ENCODE measurements at places on chromosomes 12 and 14.

DNA sequence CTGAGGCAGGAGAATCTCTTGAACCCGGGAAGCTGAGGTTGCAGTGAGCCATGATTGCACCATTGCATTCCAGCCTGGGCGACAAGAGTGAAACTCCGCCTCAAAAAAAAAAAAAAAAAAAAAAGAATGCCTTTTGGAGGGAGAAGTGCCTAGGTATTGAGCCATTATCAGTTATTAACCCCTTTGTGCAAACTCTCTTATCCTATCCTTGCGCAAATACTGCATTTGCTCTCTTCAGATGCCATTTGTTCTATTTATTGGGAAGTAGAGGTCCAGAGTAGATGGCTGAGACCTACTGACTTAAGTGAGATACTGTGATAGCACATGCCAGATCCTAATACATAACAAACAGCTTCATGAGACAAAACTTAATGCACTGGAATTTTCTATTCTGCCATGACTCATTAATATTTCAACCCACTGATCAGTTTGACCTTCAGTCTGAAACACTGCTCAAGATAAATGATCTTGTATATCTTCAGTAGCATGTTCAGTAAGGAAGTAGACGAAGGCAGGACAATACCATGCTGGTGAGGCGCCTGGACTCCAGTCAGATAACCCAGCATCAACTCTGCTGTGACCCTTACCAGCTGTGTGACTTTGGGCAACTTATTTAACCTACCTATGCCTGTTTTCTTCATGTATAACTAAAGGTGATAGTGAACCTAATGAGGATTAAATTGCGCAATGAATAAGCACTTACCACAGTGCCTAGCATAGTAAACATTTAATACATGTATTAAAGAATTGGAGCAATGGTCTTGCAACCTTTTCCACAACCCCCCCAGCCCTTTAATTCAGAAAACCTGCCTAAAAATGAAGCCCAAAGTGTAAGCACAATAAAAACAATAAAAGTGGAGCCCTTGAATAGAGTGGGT, 5.7 kb upstream of the DNAAF2 start:
- no peak for DNase-seq
- no peak overlapping the region for H3K27ac ChIP-seq
- H3K36me3 ChIP-seq: no peaks in the 10 kb centered on the region
- no peaks in the 10 kb centered on the region for H3K4me1 ChIP-seq
- H3K27me3 ChIP-seq: no peaks in the 10 kb centered on the region

DNA sequence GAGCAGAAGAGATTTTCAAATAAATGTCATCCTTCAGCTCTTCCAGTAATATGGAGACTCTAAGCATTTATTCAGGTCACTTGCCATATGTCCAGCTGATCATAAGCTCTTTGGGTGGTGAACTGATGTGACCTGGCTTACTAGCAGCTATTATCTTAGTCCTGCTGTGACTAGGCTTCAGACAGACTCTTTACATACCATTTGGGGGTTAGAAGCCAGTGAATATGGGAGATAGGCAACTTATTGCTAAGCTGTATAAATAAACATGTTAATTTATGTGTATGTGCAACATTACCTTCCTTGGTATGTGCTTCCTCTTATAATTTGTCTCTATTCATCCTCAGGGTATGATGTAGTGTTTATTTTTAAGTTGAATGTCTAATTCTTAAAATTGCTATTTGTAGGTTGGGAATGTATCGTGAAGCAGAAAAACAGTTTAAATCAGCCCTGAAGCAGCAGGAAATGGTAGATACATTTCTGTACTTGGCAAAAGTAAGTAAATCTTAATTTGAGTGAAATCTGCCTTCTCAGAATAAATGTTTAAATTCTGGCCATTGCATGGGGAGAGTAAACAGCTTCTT, 32.4 kb downstream of the TTC8 start:
- H3K27ac ChIP-seq: no peak overlapping the region
- H3K36me3 ChIP-seq: no peaks in the 10 kb centered on the region
- no peak for DNase-seq
- H3K4me3 ChIP-seq: no peak overlapping the region
- no peaks in the 10 kb centered on the region for H3K27me3 ChIP-seq
- H3K4me1 ChIP-seq: no peaks in the 10 kb centered on the region

- no peaks in the 10 kb centered on the region for H3K27me3 ChIP-seq
- no peak overlapping the region for H3K4me3 ChIP-seq
- H3K36me3 ChIP-seq: no peaks in the 10 kb centered on the region
- H3K27ac ChIP-seq: peak overlapping the region; percentile 15
- peaks cover 4% of the 10 kb centered on the region for H3K4me1 ChIP-seq
Measured at GRCh38 chr12:55929306-55929791, 1.6 kb upstream of the DGKA start.

DNA sequence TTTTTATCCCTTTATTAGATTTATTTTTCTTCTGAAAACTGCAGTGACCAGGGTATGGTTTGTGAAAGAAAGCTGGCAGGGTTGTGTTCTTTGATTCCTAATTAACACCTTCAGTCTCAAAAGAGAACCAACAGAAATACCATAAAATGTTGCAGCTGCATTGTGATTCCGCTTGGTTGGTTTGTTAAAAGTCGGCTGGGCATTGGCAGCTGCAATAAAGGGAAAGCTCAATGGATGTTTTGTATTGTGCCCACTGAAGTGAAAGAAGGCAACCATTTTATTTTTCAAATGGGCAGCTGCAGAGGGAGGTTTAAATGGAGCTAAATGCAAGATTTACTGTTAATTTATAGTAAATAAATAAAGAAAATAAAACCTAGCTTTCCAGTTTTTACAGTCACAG, 16.7 kb downstream of the LGR5 start:
- no peak for DNase-seq
- no peak overlapping the region for H3K27ac ChIP-seq
- no peak overlapping the region for H3K4me3 ChIP-seq
- H3K4me1 ChIP-seq: no peaks in the 10 kb centered on the region

DNA sequence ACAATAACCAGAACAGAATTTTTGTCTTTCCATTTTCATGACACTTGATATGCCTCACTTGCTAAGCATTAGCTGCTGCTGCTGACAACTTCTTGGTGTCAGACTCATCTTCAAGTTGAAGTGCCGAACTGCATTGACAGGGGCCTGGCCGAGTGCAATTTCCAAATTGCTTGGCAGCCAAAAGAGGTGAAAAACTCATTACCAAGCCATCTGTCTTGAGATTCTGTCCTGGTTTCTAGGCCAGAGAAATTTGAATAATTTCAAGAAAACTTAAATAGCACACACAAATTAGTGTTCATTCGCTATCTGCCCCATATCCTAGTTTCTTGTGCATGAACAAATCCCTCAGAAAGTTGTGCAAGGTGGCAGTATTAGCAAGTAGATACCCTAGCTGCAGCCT, 165.3 kb upstream of the RASSF8 start:
- H3K36me3 ChIP-seq: no peaks in the 10 kb centered on the region
- H3K27ac ChIP-seq: no peak overlapping the region
- DNase-seq: no peak
- no peak overlapping the region for H3K4me3 ChIP-seq
- no peaks in the 10 kb centered on the region for H3K27me3 ChIP-seq
- no peaks in the 10 kb centered on the region for H3K4me1 ChIP-seq

DNA sequence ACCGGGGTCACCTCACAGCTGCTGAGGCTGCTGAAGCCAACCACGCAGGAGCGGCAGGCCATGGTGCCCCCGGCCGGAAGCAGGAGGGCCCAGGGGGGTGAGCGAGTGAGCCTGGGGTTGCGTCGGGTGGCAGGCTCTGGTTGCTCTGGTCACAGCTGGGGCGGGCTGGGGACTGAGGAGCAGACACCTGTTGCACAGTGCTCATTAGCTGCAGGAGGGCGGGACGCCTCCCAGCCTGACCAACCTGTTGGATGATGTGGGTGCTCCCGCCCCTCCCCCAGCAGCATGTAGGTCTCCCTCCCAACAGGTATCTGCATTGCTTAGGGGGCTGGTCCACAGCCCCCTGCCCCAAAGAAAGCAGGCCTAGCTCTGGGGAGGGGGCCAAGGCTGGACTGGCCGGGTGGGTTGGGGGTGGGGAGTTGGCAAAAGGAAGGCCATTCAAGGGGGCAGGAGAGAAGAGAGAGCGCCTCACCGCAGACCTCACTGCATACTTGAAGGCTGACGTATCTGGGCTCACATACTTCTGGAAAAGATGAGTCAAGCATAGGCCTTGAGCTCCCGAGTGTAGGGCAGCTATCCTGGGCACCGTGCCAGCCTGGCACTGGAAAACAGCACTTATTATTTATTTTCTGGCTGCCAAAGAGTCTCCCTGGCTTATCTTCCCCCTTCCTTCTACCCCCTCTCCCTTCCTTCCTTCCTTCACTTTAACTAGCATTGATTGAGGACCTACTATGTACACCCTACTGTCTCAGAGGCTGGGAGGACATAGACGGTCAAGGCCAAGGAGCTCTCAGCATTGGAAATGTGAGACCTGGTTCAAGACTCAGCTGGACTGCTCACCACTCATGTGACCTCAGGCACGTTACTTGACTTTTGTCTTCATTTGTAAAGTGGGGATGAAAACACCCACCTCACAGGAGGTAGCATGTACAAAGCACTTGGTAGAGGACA, at the start of gene KRT80:
Gene KRT80, minus strand, starts transcription at position 174 of the 951 bp plus-strand sequence. Its CDS starts 112 bp downstream, at position 62.
- peak within 1 kb of the TSS; percentile 93 for H3K27ac ChIP-seq
- H3K4me1 ChIP-seq: peaks cover 3% of the 10 kb centered on the region
- peak within 1 kb of the TSS; percentile 52 for H3K4me3 ChIP-seq
- peak; percentile 97 for DNase-seq
- no peaks in the 10 kb centered on the region for H3K27me3 ChIP-seq

DNA sequence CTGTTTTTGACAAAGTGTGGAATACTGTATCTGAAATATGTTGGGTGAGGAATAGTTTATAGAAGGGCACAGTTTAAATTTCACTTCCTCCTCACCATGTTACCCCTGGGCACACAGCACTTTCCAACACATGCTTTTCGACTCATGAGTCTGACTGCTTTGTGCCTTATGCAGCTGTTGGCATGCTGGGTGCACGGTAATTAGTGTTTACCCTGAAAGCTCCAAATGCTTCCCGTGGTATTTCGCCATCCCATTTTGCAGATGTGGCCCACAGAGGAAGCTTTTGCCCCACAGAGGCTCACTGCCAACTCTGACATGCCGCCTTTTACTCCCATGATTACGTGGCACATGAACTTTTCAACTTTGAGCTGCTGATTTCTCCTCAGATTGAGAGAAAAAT, 168.6 kb downstream of the PRKCH start:
- peak overlapping the region; percentile 34 for H3K27ac ChIP-seq
- DNase-seq: no peak
- no peaks in the 10 kb centered on the region for H3K36me3 ChIP-seq
- no peaks in the 10 kb centered on the region for H3K4me1 ChIP-seq
- no peak overlapping the region for H3K4me3 ChIP-seq

DNA sequence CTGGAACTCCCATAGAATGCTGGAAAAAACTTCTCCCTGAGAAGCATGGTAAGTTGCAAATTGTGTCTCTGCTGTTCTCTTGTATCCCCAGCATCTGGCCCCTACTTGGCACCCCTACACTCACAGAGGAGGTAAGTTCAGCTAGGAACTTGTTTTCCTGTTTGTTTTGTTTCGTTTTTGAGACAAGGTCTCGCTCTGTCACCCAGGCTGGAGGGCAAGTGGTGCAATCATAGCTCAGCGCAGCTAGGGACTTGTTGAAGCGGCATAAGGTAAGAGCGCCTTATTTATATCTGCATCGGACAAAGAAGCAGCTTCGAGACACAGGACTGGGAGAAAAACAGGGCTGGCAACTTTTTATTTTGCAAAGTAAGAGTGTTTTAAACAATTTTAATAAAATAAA, 18.5 kb upstream of the ANO2 start:
- H3K27me3 ChIP-seq: no peaks in the 10 kb centered on the region
- H3K4me1 ChIP-seq: no peaks in the 10 kb centered on the region
- H3K27ac ChIP-seq: no peak overlapping the region
- no peaks in the 10 kb centered on the region for H3K36me3 ChIP-seq
- no peak for DNase-seq

DNA sequence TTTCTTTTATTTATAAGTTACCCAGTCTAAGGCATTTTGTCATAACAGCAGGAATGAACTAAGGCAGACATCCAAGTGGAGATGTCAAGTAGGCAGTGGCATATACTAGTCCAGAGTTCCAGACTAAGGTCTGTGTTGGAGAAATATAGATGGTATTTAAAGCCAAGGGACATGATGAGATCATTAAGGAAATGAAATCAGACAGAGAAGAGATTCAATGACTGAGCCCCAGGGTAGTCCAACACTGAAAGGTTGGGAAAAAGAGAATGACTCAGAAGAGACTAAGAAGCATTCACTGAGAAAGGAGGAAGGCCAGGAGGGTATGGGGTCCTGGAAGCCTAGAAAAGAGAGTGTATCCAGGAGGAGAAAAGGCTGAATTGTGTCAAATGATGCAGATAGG, 442.2 kb upstream of the CCDC196 start:
- no peak for DNase-seq
- H3K27ac ChIP-seq: no peak overlapping the region
- no peaks in the 10 kb centered on the region for H3K36me3 ChIP-seq
- no peaks in the 10 kb centered on the region for H3K27me3 ChIP-seq
- no peak overlapping the region for H3K4me3 ChIP-seq
- H3K4me1 ChIP-seq: no peaks in the 10 kb centered on the region

- H3K27me3 ChIP-seq: no peaks in the 10 kb centered on the region
- no peaks in the 10 kb centered on the region for H3K36me3 ChIP-seq
Measured at GRCh38 chr12:72369423-72369959, 97.3 kb downstream of the TRHDE start.

DNA sequence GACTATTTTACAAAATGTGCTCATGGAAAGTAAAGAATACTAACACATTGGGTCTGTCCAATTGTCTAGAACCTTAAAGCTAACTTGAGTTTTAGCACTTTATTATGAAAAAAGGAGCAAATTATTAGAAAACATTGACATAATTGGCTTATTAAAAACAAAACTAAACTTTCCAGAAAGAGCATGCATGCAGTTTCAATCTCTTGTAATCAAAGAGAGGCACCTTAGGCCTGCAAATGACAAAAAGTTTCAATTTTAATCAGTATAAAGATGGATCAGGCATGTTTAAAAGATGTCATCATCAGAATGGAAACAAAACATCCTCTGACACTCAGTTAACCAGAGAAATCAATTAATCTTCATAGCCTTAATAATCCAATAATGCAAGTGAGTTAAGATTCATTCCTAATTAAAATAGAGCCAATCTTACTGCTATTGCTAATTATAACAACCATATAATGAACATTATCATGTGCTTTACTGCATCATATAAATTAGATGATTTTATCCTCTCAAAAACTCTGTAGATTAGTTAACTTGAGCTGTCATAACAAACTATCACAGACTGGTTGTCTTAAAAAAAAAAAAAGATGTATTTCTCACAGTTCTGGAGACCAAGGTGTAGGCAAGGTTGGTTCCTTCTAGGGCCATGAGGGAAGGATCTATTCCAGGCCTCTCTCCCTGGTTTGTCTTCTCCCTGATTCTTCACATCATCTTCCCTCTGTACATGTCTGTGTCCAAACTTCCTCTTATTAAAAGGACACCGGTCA, 131.4 kb downstream of the RPAP3 start:
- H3K4me1 ChIP-seq: no peaks in the 10 kb centered on the region
- no peak overlapping the region for H3K27ac ChIP-seq
- no peak for DNase-seq
- H3K27me3 ChIP-seq: no peaks in the 10 kb centered on the region
- H3K4me3 ChIP-seq: no peak overlapping the region

- no peak overlapping the region for H3K4me3 ChIP-seq
- no peaks in the 10 kb centered on the region for H3K36me3 ChIP-seq
- H3K27ac ChIP-seq: no peak overlapping the region
- no peak for DNase-seq
Measured at GRCh38 chr14:99803803-99804202, 10.6 kb downstream of the EML1 start.

GRCh38 chr12:84294246-84294645, 618.4 kb downstream of the SLC6A15 start:
- no peaks in the 10 kb centered on the region for H3K27me3 ChIP-seq
- H3K36me3 ChIP-seq: no peaks in the 10 kb centered on the region
- no peaks in the 10 kb centered on the region for H3K4me1 ChIP-seq
- no peak overlapping the region for H3K4me3 ChIP-seq
- H3K27ac ChIP-seq: no peak overlapping the region
- DNase-seq: no peak

All from breast epithelium (tissue), 4 donors.